ENCODE measurements at places on chromosomes 6 and 20.

GRCh38 chr20:19512886-19513677 is 245.0 kb upstream of the RIN2 start:
- no peak for DNase-seq

GRCh38 chr20:46037036-46037435 is 8.0 kb downstream of the SLC12A5 start:
- DNase-seq, result no peak

- DNase-seq, result no peak
Measured at GRCh38 chr20:33192912-33193501, 24.1 kb upstream of the BPIFA3 start.

GRCh38 chr6:68343901-68344300 is 291.2 kb upstream of the ADGRB3 start:
- DNase-seq, result peak; percentile 87

DNA sequence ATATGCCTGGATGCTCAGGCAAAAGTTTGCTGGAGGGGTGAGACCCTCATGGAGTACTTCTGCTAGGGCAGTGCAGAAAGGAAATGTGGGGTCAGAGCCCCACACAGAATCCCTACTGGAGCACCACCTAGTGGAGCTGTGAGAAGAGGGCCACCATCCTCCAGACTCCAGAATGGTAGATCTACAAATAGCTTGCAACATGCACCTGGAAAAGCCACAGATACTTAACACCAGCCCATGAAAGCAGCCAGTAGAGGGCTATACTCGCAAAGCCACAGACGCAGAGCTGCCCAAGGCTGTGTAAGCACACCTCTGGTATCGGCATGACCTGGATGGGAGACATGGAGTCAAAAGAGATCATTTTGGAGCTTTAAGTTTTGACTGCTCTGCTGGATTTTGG is 60.7 kb upstream of the GJE1 start:
- no peak for DNase-seq

- no peak for DNase-seq
Measured at GRCh38 chr6:17331238-17331637, 50.1 kb downstream of the RBM24 start.

- DNase-seq, result no peak
Measured at GRCh38 chr20:63837479-63837878, 6.4 kb upstream of the ZBTB46 start.
